ENCODE measurements at places on chromosomes 7 and 10. TPM values are rescaled to one million over a fixed set of nuclear protein-coding genes. Genes with fewer than 3 reads are reported as not detected.

Gene MACROH2A2
- total RNA-seq: 6.5 TPM

Gene ZNF804B
- not detected for total RNA-seq

Gene LIPJ
- not detected for total RNA-seq

Gene CYP2E1
- total RNA-seq: 2.1 TPM

Gene PFKP
- 29.3 TPM for total RNA-seq

Gene GPRIN2
- 56.2 TPM for total RNA-seq

Gene BAG3
- total RNA-seq: 41.5 TPM

Gene GIMAP1
- total RNA-seq: 13.0 TPM

Gene TPK1
- 7.6 TPM for total RNA-seq

Gene CALN1
- not detected for total RNA-seq

Gene TBC1D12
- 11.1 TPM for total RNA-seq

Gene SORCS1
- 0.23 TPM for total RNA-seq

Gene PAXIP1
- 11.8 TPM for total RNA-seq

Gene AKR1B1
- 91.8 TPM for total RNA-seq

GRCh38 chr7:153509768-153510167 lies 542.4 kb upstream of the DPP6 start:
- H3K4me1 ChIP-seq: no peaks in the 10 kb centered on the region
- DNase-seq: no peak
- H3K4me3 ChIP-seq: no peak overlapping the region
- no peaks in the 10 kb centered on the region for H3K27me3 ChIP-seq

DNA sequence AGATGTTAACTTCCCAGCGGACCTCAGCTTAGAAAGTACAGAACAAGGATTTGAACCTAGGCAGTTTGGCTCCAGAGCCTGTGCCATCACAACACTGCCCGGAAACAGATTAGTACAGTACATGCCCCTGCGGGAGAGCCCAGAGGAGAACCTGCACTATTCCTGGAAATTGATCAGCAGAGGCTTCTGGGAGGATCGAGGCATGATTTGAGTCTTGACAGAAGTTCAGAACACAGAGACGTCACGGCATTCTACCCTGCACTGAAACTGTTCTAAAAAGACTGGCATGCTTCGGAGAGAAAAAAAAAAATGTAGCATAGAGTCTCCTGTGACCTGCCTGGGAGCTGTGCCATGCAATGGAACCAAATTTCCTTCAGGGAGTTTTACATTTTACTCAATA lies 9.2 kb upstream of the IL6 start:
- peak overlapping the region; percentile 5 for H3K27ac ChIP-seq
- no peak overlapping the region for H3K4me3 ChIP-seq
- peaks cover 12% of the 10 kb centered on the region for H3K4me1 ChIP-seq
- H3K36me3 ChIP-seq: no peaks in the 10 kb centered on the region

DNA sequence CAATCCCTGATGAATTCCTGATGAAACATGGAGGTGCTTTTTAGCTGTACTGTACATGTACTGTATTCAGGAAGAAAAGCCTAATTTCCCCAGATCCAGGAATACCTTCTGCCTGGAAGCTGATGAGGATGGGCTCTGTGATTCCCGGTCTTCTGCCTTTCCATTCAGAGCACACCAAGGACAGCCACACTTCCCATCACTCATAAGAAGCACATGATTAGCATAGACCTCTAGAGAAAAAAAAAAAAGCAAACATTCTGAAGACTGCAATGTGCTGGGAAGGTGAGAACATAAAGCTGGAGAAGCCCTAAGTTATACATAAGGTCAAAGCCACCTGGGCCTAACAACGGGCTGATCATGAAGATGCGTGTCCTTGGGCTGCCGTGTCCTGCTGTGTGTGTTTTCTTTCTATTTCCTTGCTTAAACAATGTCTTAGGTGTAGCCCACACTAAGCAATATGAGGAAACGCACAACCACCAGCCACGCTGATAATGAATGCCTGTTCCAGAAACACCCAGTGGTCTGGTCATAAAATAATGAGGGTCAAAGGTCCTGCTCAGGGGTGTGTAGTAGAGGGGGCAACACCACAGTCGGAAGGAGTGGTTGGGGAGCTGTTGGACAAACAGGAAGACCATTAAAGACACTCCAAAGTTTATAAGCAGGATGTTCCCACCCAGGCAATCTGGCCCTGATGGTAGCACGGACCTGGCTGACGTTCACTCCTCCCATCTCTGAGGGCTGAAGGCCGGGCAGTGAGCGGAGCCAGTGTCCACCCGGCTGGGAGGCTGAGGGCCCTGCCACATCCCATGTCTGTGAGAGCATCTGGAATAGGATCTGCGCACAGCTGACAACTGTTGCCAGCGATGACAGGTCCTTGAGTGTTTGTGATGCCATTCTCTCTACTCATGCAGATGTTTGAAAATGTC lies 7.9 kb downstream of the PKD1L1 start:
- peaks cover 29% of the 10 kb centered on the region for H3K4me1 ChIP-seq
- DNase-seq: no peak
- H3K4me3 ChIP-seq: no peak overlapping the region
- H3K27me3 ChIP-seq: no peaks in the 10 kb centered on the region

- H3K27me3 ChIP-seq: no peaks in the 10 kb centered on the region
- no peak overlapping the region for H3K27ac ChIP-seq
- no peaks in the 10 kb centered on the region for H3K36me3 ChIP-seq
Observed at GRCh38 chr7:16660702-16661464, 14.9 kb downstream of the BZW2 start.

DNA sequence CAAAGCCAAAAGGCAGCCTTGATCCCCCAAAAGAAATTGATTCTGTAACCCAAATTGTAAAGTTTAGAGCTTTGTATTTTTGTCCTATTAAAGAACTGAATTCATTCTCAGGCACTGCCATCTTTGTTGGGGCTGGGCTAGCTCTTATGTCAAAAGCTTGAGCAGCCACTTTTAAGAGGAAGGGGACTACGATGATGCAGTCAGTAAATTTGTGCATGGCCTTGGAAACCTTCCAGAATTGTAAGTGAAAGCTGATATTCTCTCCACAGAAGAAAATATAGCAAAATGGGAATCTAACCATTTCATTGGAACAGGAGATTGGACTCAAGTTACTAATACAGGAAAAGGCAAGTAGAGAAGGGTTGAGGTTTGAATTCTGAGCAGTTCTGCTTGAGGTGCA lies 50.1 kb downstream of the RBM20 start:
- no peaks in the 10 kb centered on the region for H3K4me1 ChIP-seq
- no peak for DNase-seq
- H3K27me3 ChIP-seq: no peaks in the 10 kb centered on the region

- no peaks in the 10 kb centered on the region for H3K36me3 ChIP-seq
- peaks cover 35% of the 10 kb centered on the region for H3K4me1 ChIP-seq
- peak within 1 kb of the TSS; percentile 95 for H3K27ac ChIP-seq
- DNase-seq: peak; percentile 98
Observed at GRCh38 chr7:135211179-135211945, at the start of gene WDR91. Gene WDR91 (minus strand): TSS chr7:135211526. CDS start chr7:135211502, 24 bp downstream.

DNA sequence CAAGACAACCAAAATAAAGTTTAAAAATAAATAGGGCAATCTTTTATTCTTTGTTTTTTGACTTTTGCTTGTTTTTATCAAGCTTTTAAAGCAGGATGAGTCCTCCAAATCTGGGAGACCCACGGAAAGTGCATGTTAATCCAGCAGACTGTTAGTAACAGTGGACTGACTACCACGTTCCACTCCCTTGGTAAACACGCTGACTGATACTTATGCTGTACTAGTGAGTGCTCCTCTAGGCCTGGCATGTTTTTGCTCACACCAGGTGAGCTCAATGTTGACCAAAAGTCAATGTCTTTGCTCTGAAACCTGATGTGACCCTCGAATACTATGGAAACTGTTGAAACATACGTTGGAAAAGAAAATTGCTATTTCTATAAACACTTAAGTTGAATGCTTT lies 88.4 kb downstream of the KIAA1549 start:
- no peaks in the 10 kb centered on the region for H3K36me3 ChIP-seq
- H3K4me3 ChIP-seq: no peak overlapping the region
- no peaks in the 10 kb centered on the region for H3K4me1 ChIP-seq
- no peak for DNase-seq
- no peaks in the 10 kb centered on the region for H3K27me3 ChIP-seq
- no peak overlapping the region for H3K27ac ChIP-seq

DNA sequence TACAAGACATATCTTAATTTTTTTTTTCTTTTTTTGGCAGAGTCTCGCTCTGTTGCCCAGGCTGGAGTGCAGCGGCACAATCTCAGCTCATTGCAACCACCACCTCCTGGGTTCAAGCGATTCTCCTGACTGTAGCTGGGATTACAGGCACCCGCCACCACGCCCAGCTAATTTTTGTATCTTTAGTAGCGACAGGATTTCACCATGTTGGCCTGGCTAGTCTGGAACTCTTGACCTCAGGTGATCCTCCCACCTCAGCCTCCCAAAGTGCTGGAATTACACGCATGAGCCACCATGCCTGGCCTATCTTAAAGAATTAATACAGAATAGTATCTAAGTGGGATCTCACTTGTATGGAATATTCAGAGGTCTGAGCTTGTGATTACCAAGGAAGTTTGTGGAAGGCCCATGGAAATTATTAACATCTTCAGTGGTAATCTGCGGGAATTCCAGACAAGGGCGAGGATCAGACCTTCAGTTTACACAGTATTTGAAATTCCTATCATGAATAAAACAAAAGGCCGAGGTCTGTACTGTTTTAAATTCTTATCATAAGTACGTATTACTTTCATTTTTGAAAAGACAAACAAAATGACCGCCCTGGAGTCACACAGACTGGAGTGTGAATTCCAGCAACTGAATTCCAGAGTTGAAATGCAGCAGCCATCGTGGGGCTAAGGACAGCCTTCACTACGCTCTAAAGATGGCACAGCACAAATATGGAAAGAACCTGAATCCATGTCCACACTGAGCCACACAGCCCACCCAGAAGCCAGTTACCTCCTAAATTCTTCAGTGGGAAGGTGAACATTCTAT lies 16.7 kb downstream of the GPRIN2 start:
- DNase-seq: peak; percentile 63
- no peaks in the 10 kb centered on the region for H3K36me3 ChIP-seq

DNA sequence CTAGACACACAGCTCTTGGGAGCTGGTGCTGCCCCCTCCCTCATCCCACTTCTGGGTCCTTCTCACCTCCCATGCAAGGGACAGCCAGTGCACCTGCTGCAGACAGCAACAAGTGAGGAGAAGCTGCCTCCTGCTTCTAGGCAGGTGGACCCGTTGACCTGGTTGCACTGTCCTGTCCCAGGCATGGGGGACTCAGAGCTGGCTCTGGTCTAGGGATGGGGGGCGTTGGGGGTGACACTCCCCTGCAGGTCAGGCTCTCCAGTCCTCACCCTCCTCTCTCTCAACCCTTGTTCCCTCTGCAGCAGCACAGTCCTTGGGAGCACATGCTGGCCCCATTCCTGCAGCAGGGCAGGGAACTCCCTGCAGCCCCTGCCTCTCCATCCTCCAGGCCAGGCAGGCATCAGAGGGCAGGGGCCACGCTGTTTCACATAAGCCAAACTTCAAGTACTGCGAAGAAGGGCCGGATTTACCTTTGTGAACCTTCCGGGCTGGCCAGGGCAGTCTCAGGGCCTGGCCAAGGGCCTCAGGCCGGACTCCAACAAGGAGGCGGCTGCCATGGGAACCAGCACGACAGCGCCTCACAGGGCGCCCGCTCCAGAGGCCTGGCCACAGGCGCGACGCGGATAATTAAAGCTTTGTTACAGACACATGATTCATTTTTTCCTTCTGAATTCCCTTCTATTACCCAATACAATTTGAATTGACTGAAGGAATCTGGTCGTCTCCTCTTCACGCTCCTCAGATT lies 48.5 kb downstream of the RASGEF1A start:
- no peaks in the 10 kb centered on the region for H3K4me1 ChIP-seq
- peak; percentile 44 for DNase-seq
- no peak overlapping the region for H3K27ac ChIP-seq
- H3K4me3 ChIP-seq: no peak overlapping the region
- H3K36me3 ChIP-seq: no peaks in the 10 kb centered on the region

DNA sequence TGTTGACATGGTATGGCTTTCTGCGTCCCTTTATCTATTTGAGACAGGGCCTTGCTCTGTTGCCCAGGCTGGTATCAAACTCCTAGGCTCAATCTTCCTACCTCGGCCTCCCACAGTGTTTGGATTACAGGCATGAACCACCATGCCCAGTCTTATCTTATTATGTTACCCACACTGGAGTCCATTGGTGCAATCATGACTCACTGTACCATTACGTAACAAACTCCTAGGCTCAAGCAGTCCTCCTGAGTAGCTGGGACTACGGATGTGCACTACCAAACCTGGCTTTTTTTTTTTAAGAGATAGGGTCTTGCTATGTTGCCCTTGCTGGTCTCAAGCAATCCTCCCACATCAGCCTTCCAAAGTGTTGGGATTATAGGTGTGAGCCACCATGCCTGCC lies 66.7 kb downstream of the CCDC3 start:
- H3K36me3 ChIP-seq: no peaks in the 10 kb centered on the region
- H3K4me3 ChIP-seq: no peak overlapping the region
- no peak for DNase-seq
- H3K27me3 ChIP-seq: no peaks in the 10 kb centered on the region
